ENCODE measurements at places on chromosomes 6 and 20.

DNA sequence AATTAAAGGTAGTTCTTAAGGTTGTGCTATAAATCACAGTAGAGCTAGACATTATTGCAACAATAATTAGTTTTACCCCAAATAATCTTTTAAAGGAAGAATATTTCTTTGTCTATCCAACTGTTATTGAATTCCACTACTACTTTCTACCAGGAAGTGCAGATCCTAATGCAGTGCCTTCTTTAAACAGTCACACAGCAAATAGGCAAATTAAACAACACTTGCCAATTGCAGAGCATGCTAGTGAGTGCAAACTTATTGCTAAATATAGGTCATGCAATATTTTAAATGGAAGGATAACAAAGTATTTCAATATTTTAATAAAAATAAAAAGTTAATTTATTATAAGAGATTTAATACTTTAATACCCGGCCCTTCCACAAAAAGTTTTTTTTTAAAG, 107.3 kb upstream of the BCLAF1 start:
- DNase-seq, result no peak

- no peak for DNase-seq
Measured at GRCh38 chr6:89934685-89935366, 40.6 kb downstream of the GJA10 start.

DNA sequence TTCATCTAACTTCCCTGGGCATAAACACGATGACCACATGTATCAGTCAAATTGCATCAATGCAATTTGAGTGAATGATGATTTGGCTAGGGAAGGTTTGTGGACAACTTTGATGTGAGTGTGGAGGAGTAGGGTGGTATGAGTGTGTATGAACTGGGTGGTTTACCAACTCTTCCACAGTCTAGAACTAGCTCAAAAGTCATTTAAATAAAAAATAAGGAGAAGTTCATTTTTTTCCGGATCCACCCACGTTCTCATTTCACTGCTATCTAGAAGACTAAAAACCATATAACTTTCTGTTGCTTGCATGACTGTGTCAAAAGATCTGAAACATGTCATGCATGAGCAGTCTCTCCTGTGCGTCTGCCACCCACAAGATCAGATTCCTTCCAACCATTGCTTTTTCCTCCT, 23.6 kb downstream of the SLC35D3 start:
- no peak for DNase-seq

GRCh38 chr6:52306972-52307870, 22.7 kb upstream of the MCM3 start:
- no peak for DNase-seq

DNA sequence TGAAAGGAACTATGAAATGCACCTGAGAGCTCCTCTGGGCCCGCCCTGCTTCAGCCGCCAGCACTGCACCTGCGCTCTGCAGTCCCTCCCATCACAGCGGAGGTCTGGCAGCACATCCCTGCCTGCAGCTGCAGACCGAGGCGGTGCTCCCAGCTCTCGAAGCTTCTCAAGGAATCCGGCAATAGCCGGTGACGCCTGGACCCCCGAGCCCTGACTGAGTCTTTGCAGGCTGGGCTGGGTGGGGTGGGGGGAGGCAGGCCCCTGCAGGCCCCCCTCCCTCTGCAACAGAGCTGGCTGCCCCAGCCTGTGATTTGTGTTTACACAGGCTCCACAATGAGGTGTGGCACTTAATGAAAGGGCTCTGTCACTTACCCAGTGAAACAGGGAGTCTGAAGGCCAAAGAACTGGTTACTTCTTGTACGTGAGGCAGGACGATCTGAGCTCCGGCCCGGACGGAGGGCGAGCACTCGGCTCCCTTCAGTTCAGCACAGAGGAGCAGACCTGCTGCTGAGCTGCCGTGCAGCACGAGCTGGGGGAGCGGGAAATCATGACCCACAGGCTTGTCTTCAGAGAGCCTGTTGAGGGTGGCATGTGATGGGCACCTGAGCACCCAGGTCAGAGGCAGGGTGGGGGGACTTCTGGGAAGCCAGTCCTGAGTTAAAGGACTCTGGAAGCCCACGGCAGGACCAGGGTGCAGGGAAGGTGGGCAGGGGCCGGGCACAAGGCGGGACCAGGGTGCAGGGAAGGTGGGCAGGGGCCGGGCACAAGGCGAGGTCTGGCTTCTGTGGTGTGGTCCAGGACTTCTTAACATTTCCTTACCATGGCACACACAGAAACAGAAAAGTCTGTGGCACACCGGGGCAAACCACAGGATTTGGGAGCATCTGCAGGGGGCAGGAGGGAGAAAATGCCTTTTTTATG, 192.3 kb upstream of the THBS2 start:
- DNase-seq, result no peak

DNA sequence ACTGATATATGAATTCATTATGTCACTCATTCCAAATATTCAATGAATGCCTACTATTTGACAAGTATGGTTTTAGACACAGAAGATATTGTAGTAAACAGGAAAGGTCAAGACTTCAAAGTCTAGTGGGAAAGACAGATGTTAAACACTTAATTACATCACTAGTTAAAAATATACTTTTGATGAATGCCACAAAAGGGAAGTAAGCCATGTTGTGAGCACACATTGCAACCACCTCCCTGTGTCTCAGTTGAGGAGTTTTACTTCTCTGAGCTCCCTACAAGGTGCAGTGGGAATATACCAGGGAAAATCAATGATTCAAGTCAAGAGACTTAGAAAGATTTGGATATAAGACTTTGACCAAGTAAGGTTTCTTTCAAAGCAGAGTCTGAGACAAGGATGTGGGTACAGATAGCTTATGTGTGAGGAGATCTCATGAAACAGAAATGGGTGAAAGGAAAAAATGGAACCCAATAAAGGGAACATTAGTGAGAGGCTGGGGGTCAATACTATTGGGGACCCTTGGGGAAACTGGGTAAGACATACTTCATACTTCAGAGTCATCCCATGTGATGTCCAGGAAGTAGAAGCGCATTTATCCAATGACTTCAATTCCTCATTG, 503.7 kb downstream of the KIF16B start:
- DNase-seq, result no peak
